CD4-positive, alpha-beta T cell treated with Interleukin-17A for 1 hour (primary cell): ENCODE measurements at places on chromosomes 12 and 14.

DNA sequence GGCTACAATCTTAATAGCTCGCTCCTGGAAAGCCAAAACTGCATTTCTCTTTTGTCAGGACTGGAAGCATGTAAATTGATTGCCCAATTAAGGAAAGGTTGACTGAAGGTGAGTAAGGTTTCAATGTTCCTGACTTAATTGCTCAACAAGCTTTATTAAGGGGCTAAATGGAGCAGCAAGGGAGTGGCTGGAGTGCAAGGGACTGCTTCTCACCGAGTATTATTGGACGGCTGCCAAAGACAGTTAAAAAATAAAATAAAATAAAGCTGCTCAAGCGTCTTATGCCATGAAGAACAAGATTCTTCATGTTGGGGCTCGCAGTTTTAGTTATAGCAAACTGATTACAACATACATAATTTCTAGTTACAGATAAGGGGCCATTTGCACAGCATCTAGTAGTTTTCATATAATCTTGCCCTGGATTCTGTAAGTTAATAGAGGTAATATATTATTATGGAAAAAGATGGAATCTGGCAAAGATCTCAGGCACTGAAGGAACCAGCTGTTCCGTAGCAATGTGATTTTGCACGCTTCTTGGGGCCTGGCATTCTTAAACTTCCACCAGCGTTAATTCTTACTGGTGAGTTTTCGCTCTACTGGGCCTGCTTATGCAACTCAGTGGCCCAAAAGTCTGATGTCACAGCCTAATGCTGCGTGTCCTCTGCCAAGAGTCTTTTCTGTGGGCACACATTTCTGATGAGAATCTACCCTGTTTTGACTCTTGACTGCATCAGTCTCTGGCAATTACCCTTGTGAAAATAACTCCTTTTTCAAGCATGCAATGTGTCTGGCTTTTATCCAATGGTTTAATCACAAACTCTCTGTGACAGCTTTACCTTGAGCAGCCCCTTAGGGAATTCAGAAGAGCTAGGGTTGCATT is 108.5 kb downstream of the SLC38A1 start:
- no peak for DNase-seq

GRCh38 chr12:21906919-21907493 is 34.2 kb downstream of the ABCC9 start:
- no peak for DNase-seq

DNA sequence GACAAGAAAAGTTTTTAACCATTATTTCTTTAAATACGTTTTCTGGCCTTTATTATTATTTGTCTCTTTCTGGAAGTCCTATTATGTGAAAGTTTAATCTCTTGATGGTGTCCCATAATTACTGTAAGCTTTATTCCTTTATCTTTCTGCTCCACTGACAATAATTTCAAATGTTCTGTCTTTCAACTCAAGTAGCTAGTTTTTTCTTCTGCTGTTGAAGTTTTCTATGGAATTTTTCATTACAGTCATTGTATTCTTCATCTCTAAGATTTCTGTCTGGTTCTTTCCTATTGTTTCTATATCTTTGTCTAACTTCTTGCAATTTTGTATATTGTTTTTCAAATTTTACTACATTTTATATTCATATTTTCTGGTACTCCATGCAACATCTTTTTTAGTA is 173.6 kb upstream of the MGAT4C start:
- no peak for DNase-seq

DNA sequence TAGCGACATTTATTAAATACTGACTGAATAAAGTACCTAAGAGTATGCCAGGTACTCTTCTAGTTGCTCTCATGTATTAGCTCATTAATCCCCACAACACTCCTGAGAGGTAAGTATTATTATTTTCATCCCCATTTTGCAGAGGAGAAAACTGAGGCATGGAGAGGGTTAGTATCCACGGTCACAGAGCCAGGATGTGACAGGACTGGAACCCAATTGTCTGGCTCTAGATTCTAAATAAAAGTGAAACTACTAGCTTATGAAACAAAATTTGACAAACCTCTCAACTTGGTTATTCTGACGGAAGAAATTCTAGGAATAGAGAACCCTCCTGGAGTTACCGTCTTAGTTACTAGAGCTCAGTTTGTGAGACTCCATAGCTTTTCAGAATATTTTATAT is 112.2 kb downstream of the CHST11 start:
- DNase-seq: peak; percentile 11

- no peak for DNase-seq
Measured at GRCh38 chr12:111887926-111888745, 46.1 kb downstream of the MAPKAPK5 start.

GRCh38 chr12:14278294-14278953 is 87.1 kb upstream of the ATF7IP start:
- no peak for DNase-seq

DNA sequence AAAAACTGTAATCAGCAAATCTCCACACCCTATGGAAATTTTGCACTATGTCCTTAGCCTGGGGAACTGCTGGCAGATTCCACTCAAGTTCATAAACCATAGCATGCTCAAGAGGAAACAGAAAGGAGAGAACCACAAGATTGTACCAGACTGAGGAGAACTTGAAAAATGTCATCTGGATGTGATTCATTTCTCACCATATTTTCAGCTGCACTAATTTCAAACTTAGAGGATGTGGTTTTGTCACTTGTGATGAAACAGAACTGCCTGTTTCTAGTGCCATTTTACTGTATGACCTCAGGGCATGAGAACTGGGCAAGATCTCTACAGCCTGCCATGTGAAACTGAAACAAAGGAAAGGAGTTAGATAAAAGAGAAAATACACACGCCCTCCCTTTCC is 1493.1 kb upstream of the FLRT2 start:
- DNase-seq: peak; percentile 15

- no peak for DNase-seq
Measured at GRCh38 chr12:53869500-53869899, 69.1 kb upstream of the HOXC13 start.

DNA sequence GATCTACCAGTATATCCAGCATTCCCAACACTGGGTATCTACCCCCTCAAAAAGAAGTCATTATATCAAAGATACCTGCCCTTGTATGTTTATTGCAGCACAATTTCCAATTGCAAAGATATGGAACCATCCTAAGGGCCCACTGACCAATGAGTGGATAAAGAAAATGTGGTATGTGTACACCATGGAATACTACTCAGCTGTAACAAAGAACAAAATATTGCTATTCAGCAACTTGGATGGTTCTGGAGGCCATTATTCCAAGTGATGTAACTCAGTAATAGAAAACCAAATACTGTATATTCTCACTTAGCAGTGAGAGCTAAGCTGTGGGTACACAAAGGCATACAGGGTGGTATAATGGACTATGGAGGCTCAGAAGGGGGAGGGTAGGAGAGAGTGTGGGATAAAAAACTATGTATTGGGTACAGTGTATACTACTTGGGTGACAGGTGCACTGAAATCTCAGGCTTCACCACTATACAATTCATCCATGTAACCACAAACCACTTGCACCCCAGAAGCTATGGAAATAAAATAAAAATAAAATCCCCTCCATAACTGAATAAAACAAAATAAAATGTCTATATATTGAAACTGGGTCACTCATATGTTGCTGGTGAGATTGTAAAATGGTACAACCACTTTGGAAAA is 34.7 kb upstream of the STK38L start:
- no peak for DNase-seq

DNA sequence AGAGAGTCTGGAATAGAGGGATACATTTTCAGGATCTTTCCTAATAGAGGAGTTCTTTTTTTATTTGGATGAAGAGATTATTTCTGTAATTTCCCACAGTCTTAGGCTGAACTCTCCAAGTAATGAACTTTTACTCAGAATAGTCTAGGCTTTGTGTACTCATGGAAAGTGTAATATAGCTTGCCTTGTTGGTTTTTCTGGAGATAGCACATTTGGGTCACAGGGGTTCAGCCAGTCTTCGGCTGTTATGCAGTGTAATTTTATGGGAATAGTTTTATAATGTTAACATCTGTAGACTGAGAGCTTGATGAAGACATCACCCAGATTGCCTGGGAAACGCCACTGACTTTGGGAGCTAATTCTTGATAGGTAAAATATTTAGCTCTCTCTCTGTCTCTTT is 450.8 kb downstream of the RAD51B start:
- DNase-seq: no peak

DNA sequence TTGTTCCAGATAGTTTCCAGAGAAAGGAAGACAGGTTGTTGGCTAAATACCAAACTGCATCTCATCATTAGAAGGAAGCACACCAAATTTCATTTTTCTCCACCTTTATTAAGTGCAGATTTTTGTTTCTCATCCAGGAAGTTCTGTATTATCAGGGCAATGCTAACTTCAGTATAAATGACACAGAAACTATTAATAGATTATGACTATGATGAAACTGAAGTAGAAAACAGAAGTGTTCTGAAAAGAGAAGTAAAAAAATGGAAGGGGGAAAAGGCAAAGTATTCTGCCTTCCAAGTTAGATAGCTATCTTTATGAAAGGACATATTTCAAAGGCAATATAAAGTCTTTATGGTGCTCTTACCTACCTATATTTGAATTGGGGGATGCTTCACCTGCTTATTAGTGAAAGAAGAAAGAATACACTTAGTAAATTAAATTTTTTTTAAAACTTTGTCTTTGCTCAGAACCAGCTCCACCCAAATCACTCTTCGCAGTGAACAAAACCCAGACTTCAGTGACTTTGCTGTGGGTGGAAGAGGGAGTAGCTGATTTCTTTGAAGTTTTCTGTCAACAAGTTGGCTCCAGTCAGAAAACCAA is 223.9 kb downstream of the PTPRO start:
- peak; percentile 70 for DNase-seq

DNA sequence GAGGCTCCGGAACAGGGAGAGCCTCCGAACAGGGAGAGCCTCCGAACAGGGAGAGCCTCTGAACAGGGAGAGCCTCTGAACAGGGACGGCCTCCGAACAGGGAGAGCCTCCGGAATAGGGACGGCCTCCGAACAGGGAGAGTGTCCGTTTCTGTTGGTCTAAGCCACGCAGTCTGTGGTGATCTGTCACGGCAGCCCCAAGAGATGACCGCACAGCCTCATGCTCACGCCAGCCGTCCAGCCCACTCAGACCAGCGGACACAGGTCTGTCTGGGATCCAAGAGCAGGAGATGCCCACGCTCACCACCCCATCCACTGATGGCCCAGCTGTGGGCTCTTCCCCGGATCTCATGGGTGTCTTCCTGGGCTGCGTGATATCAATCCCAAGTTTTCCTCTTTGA is 33.3 kb downstream of the GALNT9 start:
- no peak for DNase-seq

- no peak for DNase-seq
Measured at GRCh38 chr12:131672941-131673887, 37.7 kb upstream of the SFSWAP start.

- DNase-seq: no peak
Measured at GRCh38 chr14:70359076-70359424, 433 bp downstream of the COX16 start.

GRCh38 chr14:75282170-75282554 is 3.5 kb downstream of the FOS start:
- peak; percentile 91 for DNase-seq

DNA sequence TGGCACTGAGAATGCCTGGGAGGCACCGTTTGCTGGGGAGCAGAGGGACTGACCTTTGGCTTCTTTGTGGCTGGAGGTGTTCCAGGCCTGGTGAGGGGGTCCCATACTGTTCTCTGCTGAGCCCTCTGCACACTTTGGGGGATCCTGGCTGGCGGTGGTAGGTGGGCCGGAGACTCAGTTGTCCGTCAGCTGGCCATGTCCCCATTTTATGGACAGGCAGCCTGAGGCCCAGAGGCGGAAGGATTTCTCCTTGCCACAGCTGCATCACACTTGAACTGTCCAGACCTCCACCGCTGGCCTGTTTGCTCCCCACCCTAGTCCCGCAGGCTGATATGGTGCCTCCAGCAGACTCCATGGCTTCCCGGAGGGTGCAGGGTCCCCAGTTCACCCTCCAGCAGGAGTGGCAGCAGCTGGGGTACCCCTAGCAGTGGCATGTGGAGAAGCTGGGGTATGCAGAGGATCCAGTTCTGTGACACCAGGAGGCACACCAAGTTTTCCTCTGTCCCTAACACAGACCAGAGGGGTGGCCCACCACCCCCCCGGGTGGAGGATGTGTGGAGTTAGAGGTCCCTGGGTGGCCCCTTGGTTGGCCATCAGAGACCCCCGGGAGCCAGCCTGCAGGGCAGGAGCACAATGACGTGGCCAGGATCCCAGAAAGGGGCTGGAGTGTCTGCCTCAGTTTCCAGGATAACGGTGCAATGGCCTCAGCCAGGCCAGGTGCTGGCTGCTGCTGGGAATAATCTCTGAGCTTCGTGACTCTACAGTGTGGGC is 14.8 kb downstream of the SLC25A29 start:
- DNase-seq: no peak

- DNase-seq: no peak
Measured at GRCh38 chr12:73277971-73278370, 1005.8 kb downstream of the TRHDE start.

DNA sequence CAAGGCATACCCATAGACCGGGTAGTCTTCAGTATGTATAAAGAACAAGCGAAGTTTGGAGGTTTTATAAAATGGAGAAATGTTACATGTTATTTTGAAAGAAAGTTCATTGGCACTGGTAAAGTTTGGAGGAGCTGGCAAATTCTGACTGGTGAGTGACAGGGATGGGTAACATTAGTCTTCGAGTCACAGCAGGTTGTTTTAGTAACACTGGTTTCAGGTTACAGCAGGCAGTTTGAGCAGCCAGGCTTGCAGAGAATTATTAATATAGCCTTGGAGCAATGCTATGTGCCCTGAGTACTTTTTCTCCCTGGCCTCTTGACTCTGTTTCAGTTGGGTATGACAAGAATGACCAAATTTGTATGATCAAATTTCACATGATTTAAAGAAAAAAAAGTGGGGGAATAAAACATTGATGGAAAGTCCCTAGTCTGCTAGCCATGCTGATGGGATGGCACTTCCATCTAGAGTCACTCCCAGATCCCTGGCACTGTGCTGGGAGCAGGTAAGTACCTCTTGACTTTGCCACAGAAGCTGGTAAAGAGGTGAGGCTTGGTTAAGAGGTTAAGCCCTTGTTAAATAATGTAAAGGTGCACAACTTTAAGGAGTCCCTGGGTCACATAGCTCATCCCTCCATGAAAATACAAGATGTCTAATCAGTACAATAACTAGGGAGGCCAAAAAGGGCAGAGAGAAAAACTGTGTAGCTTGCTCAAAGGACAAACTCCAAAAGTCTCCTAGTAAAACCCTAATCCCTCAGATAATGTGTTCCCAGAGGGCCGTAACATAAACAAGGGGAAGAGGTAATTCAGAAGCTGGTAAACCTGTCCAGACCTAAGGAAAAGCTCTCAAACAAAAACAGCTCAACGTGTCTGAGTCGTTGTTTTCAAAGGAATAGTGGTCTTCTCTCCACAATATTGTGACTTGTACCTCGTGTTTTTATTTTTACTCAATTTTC is 12.7 kb upstream of the SVOP start:
- no peak for DNase-seq
